Vagina (tissue), 2 donors: ENCODE measurements at places on chromosomes 2 and 18. TPM values are rescaled to one million over a fixed set of nuclear protein-coding genes. Genes with fewer than 3 reads are reported as not detected.

DNA sequence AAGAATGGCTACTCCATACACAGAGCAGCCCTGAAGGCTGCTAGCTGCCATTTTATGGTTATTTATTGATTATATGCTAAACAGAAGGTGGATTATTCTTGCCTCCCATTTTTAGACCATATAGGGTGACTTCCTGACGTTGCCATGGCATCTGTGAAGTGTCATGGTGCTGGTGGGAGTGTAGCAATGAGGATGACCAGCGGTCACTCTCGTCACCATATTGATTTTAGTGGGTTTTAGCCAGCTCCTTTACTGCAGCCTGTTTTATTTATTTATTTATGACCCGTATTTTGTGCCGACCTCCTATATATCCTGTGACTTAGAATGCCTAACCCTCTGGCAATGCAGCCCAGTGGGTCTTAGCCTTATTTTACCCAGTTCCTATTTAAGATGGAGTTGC lies 553.9 kb downstream of the TNS1 start:
- no peak overlapping the region for H3K4me3 ChIP-seq
- H3K36me3 ChIP-seq, result no peaks in the 10 kb centered on the region
- H3K27ac ChIP-seq, result no peak overlapping the region

Gene RGPD8
- total RNA-seq, result 26.3 TPM

Gene SP5
- total RNA-seq, result 1.7 TPM

DNA sequence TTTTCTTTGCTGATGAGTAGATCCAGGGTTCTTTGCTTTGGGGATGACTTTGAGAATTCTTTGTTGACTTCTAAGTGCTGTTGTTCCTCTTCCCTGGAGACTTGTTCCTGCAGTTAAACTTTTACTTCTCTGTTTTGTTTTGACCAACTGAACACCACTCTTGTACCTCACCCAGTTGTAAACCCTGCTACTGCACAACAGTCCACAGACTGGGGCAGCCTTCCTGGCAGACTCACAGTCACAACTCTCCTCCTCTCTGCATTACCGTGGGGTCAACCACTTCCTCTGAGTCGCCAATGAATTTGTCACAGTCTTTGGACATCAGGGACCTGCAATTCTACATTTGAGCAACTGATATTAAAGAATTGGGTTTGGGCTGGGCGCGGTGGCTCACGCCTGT lies 3.8 kb upstream of the SLC8A1 start:
- H3K4me1 ChIP-seq, result peaks cover 8% of the 10 kb centered on the region
- no peaks in the 10 kb centered on the region for H3K27me3 ChIP-seq
- no peaks in the 10 kb centered on the region for H3K36me3 ChIP-seq
- no peak for DNase-seq
- H3K27ac ChIP-seq, result no peak overlapping the region
